Placental pericyte (primary cell): ENCODE measurements at places on chromosomes 6 and 20. TPM values are rescaled to one million over a fixed set of nuclear protein-coding genes. Genes with fewer than 3 reads are reported as not detected.

Gene MCCD1
- total RNA-seq, result not detected in 2 replicates

Gene RAMACL
- total RNA-seq, result 0.72 and 3.1 TPM in 2 replicates

Gene MAN1A1
- 55.0 and 131 TPM in 2 replicates for total RNA-seq

Gene RANBP9
- 26.3 and 34.6 TPM in 2 replicates for total RNA-seq

Gene SAPCD1
- 0.44 and 1.1 TPM in 2 replicates for total RNA-seq
